ENCODE measurements at places on chromosomes 13 and 19.

DNA sequence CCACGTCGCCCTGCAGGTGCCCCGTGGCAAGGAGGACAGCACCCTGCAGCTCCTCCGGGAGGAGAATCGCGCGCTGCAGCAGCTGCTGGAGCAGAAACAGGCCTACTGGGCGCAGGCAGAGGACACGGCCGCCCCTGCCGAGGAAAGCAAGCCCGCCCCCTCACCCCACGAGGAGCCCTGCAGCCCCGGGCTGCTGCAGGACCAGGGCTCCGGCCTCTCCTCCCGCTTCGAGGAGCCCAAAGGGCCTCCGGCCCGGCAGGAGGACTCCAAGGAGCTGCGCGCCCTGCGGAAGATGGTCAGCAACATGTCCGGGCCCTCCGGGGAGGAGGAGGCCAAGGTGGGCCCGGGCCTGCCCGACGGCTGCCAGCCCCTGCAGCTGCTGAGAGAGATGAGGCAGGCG lies 11.6 kb downstream of the CBY2 start:
- DNase-seq = no peak

GRCh38 chr19:8392017-8392591 lies 1.9 kb downstream of the RAB11B start:
- no peak for DNase-seq

DNA sequence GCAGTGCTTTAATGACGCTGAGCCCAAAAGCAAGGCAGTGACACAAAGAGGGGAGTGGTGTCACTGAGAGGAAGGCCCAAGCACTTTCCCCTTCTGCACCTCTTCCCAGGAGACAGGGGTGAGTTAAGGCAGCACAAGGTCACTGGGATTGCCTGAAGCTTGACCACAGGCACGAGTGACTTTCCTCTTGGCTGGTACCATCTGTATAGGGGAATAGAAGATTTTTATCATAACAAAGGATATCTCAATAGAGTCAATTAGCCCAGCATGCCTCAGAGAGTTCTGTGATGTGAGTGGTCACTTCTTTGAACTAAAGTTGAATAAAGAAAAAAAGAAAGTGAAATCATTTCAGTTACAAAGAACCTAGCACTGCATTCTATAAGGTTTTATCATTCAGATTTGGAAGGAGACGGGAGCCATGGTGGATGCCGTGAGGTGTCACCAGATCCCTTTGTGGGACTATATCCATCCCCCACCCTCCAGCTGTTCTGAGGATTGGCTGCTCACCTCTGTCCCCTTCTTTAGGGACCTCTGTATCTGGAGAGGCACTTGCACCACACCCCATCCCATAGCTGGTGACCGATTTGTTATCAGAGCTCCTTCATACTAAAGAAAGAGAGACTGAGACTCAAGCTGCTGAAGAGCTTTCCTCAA lies 291.2 kb downstream of the DCT start:
- DNase-seq = no peak

GRCh38 chr19:29858000-29858596 lies 46.3 kb downstream of the CCNE1 start:
- DNase-seq = peak; percentile 83
